Coronary artery (tissue), 2 donors: ENCODE measurements at places on chromosomes 2 and 18.

DNA sequence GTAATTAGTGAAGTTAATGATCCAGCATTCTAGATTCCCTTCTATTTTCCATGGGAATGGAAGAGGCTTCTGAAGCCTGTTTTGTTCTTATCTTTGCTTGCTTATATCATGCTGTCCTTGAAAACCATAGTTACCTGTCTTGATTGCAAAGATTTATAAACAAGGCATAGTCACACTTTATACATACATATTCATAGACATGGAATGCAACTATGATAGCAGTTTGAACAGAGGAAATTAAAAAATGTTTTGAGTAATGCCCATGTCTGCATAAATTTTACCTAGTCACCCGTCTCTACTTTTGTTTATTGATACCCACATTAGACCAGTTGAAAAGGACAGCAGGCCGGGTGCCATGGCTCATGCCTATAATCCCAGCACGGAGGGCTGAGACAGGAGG, 289.0 kb downstream of the PTPRM start:
- DNase-seq, result no peak

DNA sequence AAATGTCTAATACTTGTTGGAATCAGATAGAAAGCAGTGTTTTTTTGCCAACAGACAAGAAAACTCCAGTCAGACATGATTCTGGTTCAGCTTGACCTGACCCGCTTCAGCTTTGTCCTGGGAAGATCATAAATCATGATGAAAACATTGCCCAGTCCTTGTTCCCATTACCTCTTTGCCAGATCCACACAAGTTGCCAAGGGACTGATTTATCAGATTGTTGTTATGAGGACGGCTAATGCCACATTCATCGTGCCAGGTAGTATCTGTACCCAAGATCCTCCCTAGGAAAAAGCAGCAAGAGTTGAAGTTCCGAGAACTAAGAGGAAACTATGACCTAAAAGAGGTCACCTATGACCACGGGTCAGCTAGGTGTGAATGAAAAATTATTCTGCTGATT, 39.0 kb downstream of the SLC40A1 start:
- DNase-seq, result no peak

- no peak for DNase-seq
These were observed 10.6 kb upstream of the GALNT5 start for GRCh38 chr2:157246765-157247407.

GRCh38 chr18:6718267-6718666, 11.2 kb upstream of the ARHGAP28 start:
- DNase-seq, result no peak

GRCh38 chr2:172089005-172089504, 3.7 kb downstream of the DLX1 start:
- no peak for DNase-seq

GRCh38 chr2:9832586-9832985, 10.7 kb upstream of the TAF1B start:
- DNase-seq, result no peak

DNA sequence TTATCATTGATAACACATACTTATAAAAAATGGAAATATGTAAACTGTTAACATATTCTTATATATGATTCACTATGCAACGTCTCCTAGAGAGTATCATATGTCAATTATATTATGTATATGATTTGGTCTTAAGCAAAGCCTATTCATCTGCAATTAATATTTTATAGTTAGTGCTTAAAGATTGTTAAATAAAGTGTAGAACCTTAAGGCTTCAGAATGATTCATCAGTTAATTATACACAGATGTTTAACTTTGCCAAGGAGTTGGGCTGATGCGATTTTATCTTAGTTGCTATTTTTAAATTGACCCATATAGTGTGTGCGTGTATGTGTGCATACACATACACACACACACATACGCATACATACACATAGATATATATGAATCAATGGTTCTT, 323.1 kb downstream of the RBM43 start:
- DNase-seq, result no peak

GRCh38 chr2:98868548-98869271, 67.3 kb downstream of the CRACDL start:
- no peak for DNase-seq

DNA sequence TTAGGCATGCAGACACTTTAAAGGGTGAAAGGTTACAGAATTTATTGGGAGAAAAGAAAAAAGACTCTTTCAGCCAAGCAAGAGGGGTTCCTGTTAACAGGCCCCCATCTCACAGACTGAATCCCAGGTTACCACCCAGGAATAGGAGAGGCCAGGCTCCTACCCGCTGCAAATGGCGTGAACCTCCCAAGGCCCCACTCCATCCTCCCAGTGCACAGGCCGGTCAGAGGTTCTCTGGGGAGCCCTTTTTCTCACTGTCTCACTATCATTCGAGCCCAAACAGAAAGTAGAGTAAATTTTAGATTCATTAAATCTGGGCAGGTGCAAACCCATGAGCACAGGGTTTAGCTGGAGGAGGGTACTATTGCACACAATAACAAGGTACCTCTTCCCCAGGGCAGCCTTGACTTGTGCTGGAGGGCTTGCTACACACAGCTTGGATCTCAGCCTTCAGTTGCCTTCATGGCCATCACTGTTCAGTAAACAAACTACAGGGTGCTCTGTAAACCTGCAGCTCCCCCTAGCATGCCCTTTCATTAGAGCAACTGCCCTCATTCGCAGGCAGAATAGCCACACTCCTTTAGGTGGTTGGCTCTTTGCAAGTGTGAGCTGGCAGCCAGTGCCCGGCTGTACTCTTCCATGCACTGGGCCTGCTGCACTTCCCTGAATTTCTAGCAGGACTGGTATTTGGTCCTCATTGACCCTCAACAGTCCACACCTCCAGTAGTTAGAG, 7.3 kb upstream of the PLEK start:
- no peak for DNase-seq

DNA sequence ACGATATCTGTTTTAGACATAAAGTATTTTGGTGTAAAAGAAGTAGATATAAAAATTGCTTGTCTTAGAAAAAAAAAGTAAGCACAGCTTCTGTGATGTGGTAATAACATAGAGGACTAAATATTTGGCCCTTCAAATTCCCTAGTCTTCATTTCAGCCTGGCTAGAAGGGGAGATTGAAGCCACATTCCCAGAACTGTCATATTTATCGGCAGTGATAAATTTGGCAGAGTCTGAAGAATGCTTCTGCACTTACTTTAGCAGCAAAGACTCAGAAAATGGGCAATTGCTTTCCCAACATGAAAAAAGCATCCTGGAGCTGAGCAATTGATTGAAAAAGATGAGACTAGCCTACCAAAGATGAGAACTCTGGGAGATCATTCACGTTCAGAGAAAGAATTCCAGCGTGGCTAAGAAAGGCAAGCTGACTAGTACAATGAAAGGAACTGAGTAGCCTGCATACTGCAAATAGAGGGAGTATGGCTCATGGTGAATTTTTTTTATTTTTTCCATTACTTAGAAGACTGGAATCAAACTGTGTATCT, 278.7 kb upstream of the KLHL29 start:
- DNase-seq, result no peak

DNA sequence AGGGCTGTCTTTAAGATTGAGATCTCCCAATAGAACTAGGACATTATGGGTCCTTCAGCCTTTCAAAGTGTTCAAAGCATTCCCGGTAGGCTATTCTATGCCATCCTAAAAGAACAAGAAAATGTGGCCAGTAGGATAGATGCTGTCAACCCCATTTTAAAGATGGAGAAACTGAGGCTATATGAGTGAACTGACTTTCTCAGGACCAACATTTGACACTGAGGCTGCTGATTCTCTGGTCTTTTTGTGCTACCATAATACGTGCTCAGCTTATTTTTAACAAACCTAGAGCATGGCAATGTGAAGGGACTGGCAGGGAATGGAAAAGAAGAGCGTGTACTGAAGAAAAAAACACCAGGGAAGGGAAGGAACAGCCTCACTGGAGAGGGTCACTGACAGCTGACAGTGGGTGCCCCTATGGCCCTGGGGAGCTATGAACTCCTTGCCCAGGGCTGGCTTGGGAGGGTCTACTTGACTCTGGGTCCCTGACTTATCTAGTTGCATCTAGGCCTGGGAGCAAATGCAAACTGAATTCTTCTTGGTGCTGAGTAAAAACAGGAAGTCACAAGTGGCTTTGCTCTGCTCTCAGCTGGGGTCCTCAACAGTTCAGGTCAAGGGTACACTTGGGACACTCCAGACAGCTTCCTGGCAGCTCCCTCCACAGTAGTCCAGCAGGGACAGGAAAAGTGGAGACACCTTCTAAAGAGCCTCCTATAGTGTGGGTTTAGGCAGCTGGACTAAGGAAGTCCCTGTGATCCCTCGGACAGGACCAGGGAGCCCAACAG, 2.3 kb downstream of the CYRIA start:
- peak; percentile 41 for DNase-seq

- no peak for DNase-seq
These were observed 80.9 kb downstream of the LYPD6B start for GRCh38 chr2:149119368-149119767.

DNA sequence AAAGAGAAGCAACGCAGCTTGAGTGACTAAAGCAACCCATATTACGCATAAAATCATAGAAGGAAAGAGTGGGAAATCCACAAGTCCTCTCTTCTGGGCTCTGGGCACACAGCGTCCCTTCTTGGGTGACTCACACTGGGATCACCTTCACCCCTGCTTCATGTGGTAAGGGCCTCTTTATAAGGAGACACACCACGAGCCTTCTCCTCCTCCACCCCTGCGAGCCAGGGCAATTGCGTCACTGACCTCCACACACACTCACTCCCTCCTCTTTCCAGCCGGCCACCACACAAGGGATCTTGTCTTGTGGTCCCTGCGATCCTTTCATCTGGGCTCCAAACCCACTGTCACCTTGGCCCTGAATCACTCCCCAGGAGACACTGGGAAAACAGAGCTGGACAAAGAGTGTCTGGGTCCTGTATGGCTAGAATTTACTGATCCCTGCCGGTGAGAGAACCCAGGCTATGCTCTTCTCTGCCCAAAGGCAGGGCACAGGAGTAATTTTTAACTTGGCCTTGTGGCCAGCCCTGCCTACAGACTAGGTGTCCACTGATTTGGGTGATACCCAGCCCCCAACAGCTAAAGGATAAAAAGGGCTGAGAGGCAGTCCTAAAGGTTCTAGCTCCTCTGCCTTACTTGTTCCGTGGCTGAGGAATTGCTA, 35.3 kb downstream of the NHEJ1 start:
- no peak for DNase-seq

DNA sequence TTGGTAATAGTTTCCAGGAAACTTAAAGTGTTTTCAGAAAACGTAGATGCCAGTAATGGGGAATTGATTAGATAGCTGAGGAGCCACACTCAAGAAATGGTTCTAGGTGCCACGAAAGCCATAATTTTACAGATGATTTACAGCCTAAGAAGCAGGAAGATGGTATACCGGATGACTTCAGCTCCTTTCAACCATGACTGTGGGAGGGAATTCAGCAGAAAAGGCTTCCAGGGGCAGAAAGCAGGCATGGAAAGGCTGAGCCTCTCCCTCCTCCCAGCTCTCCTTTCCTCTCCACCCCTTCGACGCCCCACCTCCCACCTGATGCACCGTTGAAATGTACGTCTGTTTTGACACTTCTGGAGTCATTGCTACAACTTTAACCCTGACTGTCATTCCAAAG, 68.6 kb upstream of the SMIM21 start:
- DNase-seq, result no peak

GRCh38 chr2:11559066-11559785, 25.4 kb downstream of the GREB1 start:
- no peak for DNase-seq

GRCh38 chr2:239128706-239129105, 272.1 kb downstream of the HDAC4 start:
- no peak for DNase-seq

DNA sequence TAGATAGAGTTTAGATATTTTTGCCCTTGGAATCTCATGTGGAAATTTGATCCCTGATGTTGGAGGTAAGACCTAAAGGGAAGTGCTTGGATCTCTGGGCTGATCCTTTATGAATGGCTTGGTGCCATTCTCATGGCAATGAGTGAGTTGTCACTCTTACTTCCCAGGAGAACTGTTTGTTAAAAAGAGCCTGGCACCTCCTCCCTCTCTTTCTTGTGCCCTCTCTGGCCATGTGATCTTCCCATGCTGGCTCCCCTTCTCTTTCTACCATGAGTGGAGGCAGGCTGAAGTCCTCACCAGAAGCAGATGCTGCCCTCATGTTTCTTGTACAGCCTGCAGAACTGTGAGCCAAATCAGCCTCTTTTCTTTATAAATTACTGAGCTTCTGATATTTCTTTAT, 276.9 kb downstream of the ZNF804A start:
- DNase-seq, result no peak

DNA sequence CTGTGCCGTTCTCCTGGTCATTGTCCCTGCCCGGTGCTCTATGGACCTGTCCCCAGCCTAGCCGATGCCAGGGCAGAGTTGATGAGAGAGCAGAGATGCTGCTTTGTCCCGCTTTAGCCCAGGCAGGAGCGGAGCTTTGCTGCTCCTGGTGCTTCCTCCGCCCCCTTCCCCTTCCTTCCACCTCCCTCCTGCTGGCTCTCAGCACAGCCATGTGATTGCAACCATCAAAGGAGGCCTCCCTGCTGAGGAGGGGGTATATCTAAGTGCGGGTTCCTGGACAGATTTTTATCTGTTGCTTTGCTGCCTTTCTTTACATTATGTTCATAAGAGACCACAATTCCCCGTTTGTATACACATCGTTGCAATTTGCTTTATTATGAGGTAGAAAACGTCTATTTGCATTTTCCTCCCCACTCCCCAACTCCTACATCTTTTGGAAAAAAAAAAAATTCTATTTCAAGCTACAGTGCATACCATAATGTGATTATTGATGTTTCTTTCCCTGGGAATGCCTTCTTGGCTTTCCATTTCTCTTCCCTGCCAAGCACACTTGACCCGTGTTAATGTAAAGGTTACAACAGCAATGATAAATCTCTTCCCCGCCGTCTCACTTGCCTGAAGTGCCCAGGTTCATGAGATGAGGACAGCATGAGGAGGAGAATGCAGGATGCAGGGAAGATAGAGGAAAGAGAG, 25.4 kb downstream of the ALPK2 start:
- no peak for DNase-seq

- DNase-seq, result no peak
These were observed 102.0 kb upstream of the EFEMP1 start for GRCh38 chr2:56025469-56026193.

DNA sequence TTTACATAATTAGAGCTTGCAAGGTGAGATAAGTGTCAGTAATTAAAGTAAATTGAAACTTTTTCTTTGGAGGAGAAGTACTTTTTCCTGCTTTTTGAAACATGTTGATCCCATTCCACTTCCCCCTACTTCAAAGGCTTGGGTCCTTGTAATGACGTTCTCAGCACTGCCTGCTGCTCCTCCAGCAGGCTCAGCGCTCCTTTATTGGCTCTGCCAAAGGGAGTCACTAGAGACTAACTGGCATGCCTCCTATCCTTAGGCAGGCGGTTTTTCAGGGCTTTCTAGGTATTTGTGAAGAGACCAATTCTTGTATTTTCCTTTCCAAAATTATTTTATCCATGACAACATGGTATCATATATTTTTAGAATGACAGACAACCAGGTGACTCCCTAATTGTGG, 43.9 kb upstream of the ACADL start:
- DNase-seq, result no peak
